Thoracic aorta (tissue), 2 donors: ENCODE measurements at places on chromosomes 12 and 14. TPM values are rescaled to one million over a fixed set of nuclear protein-coding genes. Genes with fewer than 3 reads are reported as not detected.

Gene DNAJC22
- 1.5 TPM for total RNA-seq

Gene OR4E2
- total RNA-seq, result not detected

- H3K4me3 ChIP-seq, result no peak overlapping the region
- no peaks in the 10 kb centered on the region for H3K36me3 ChIP-seq
- no peak for DNase-seq
- no peaks in the 10 kb centered on the region for H3K27me3 ChIP-seq
Measured at GRCh38 chr14:59238216-59238615, 49.7 kb downstream of the DAAM1 start.

DNA sequence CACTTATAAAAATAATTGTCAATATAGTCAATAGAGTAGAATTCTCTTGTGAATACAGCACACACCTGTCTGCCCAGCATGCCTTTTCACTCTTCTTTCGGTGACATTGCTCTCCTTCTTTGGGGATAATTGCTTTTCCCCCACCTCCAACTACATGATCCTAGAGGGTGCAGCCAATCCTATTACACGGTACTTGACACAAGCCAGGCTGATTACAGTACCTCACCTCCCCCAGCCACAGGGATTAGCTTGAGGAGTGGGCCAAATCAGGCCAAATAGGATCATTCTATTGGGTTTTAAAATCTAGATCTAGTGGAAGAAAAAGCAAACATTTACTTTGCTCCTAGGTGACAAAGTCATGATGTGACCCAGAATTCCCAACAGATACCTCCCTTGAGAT lies 16.8 kb upstream of the NFYB start:
- H3K27me3 ChIP-seq, result no peaks in the 10 kb centered on the region
- no peaks in the 10 kb centered on the region for H3K36me3 ChIP-seq
- no peak overlapping the region for H3K27ac ChIP-seq
- H3K4me3 ChIP-seq, result no peak overlapping the region
- no peak for DNase-seq
- H3K4me1 ChIP-seq, result no peaks in the 10 kb centered on the region

DNA sequence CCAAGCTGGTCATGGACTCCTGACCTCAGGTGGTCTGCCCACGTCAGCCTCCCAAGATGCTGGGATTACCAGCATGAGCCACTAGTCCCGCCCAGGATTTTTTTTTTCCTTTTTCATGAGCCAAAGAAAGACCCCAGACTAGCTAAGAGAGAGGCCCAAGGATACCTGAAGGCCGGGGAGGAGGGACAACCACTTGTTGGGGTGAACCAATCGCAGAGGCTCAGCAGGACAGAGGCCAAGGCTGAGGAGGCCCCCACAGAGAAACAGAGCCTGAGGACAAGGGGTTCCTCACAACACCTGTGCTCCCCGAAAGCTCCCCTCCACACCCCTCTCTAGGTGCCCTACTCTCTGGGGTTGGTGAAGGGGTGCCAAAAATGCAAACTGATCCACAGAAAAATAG lies 1.0 kb upstream of the SERPINA3 start:
- no peak overlapping the region for H3K4me3 ChIP-seq
- H3K27me3 ChIP-seq, result no peaks in the 10 kb centered on the region
- H3K4me1 ChIP-seq, result no peaks in the 10 kb centered on the region

Gene PRH2
- total RNA-seq, result not detected

GRCh38 chr14:89114109-89114508 lies 289.7 kb downstream of the TTC8 start:
- H3K27me3 ChIP-seq, result no peaks in the 10 kb centered on the region
- DNase-seq, result no peak
- no peak overlapping the region for H3K27ac ChIP-seq
- no peaks in the 10 kb centered on the region for H3K36me3 ChIP-seq
- no peak overlapping the region for H3K4me3 ChIP-seq
